Mesendoderm (in vitro differentiated cells): ENCODE measurements at places on chromosomes 4 and X.

DNA sequence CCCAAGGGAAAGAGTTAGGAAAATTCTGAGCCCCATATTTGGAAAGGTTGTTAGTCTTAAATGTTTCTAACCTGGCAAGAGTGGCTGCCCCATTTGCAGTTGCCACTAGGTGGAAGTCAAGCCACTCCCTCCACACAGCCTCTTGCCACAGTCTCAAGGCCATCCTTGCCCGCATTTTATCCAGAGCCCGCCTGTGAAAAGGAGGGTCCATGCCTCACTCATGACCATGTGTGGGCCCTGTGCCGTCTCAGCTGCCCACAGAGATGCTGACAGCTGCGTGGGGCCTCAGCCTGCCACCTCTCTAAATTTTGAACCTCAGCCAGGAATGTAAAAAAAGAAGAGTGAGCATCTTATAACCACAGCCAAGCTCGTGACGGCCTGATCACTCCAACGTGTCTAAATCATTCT is 201.5 kb upstream of the FAM241A start:
- DNase-seq, result peak; percentile 81

GRCh38 chr4:180060159-180060889 is 2182.9 kb upstream of the TENM3 start:
- peak; percentile 28 for DNase-seq

- DNase-seq, result no peak
Measured at GRCh38 chr4:25950461-25951389, 36.7 kb downstream of the SMIM20 start.

- peak; percentile 4 for DNase-seq
Measured at GRCh38 chrX:110346681-110347080, 12.0 kb upstream of the RTL9 start.

- DNase-seq, result peak; percentile 30
Measured at GRCh38 chrX:55143621-55144020, 54.8 kb downstream of the PAGE2 start.

DNA sequence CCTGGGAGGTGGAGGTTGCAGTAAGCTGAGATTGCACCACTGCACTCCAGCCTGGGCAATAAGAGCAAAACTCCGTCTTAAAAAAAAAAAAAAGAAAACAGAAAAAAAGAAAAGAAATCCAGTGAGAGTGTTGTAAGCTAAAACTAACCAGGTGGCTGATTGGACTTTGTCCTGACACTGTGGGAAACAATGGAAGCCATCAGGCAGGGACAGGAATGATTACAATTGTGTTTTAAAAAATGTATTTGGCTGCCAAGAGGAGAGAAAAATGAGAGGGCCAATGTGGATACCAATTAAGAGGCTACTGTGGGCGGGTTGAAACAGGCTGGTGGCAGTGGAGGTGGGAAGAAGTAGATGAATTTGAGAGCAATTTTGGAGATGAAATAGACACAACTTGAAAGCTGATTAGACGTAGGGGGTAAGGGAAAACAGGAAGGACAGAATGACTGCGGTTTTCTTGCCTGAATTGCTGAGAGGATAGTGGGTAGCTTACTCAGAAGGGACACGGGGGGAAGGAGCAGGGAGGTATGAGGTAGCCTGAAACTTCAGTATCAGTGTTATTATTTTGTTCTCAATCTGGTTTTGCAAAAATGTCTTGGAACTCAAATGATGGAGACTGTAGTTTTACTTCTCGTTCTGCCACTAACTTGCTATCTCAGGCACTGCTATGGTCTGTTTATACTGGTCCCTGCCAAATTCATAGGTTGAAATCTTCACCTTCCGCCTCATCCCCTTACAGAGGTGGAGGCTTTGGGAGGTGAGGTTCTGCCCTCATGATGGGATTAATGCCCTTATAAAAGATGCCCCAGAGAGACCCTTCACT is 45.6 kb upstream of the CHRNA9 start:
- DNase-seq, result no peak

DNA sequence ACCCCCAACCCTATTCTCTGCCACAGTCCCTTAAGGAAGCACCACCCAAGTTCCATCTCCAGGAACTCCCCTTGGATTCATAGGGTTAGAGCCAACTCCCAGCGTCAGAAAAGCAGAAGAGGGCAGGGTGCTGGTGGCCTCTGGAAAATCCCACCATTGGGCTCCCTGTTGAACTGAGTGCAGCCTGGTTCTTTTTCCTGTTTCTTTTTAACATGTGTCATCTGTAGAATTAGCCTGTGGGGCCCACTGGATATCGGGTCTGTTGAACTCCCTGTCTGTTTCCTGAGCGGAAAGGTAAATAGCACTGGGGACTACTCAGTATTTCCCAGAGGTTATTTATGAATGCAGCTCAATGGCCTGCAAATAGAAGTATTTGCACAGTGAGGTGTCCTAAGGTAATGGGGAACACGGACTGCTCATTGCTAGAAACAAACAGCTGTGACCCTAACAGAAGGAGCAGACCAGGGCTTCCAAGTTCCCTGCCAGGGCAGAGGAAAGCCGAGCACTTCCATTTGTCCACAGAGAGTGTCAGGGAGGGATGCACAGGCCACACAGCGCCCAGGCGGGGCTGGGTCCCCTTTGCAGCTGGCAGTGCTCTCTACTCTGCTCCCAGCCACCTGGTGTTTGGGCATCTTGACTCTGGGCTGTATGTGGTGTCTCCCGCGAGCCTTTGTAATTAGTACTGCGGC is 102.6 kb downstream of the FHDC1 start:
- DNase-seq, result no peak
